Stimulated activated CD8-positive, alpha-beta memory T cell treated with anti-CD3 and anti-CD28 coated beads, Interleukin-4, amount 100 ng/mL, for 24 hours (primary cell): ENCODE measurements at places on chromosomes 16 and 17.

DNA sequence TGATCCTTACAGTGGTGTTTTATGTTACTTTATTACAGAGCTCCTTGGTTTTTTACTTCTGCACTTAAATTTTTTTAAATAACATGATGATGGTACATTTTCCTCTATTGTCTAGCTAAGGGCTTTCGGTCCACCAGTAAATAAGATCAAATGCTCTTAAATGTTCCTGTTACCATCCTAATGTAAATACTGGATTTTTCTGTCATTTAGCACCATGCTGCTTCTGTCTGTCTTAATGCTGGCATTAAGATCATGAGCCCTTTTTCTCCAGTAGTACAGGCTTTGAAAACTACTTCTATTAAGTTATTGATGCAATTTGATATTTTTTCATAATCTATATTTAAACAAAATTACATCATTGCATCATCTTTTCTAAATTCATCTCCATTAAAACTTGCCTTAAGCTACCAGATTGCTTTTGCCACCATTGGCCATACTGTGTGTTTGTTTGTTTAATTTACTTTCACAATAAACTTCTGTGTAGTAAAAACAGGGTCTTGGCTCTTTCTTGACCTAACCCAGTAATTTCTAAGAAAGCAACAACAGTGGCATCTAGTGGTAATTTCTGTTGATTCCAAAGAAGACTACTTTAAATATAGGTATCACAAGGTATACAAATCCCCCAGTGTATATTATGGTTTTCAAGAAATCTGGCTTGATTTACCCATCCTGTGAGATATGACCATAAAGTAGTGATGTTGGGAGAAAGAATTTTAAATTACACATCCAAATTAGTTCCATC lies 9.0 kb upstream of the PHAF1 start:
- no peak for DNase-seq

DNA sequence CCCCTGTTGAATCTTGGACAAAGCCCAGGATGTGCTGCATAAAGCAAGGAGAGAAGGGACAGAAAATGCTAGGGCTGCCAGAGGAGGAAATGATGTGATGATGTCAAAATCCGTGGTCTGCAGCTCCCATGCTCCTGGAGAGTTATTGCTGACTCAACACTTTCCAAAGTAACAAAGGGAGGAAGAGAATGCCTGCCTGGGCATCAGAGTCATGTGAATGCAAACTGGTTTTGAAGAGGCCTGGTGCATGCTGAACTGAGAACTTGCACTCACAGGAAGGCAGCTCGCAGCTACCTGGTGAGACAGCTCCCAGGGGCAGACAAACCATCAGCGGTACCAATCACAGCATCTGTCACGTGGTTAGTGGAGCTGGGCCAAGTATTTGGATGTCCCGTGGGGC lies 2.8 kb downstream of the MARVELD3 start:
- no peak for DNase-seq

GRCh38 chr16:89720551-89720812 lies 216 bp downstream of the VPS9D1 start:
- no peak for DNase-seq

DNA sequence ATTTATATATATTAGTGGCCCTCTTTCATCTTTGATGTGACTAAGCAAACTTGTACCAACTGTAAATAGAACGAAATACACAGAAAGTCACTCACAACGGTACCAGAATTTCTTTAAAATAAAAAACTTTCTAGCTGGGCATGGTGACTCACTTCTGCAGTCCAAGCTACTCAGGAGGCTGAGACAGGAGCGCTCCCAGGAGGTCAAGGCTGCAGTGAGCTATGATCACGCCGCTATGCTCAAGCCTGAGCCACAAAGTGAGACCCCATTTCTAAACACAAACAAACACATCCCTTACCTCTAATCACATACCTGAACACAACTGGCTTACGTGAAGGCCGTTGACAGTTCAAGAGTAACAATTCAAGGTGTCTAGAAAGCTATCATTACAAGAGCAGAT lies 29.7 kb downstream of the STAT5B start:
- no peak for DNase-seq

GRCh38 chr17:29115961-29116803 lies 64.0 kb downstream of the MYO18A start:
- peak; percentile 28 for DNase-seq

DNA sequence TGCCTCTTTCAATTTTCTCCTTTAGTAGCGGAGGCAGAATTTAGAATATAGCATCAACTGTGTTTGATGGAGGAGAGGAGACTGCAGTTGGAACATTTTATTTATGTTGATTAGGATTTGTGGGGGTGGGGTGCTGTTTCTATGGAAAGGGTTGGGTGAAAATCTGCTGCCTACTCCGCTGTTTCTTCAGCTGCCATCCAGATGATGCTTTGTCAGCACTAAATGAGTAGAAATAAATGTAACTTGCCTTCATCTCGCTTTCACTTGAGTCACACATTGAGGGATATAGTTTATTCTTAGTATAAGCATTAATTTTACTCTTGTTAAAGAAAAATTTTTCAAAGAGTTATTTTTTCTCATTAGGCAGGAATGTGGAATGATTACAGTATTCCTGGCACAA lies 42.1 kb downstream of the ABHD15 start:
- no peak for DNase-seq

DNA sequence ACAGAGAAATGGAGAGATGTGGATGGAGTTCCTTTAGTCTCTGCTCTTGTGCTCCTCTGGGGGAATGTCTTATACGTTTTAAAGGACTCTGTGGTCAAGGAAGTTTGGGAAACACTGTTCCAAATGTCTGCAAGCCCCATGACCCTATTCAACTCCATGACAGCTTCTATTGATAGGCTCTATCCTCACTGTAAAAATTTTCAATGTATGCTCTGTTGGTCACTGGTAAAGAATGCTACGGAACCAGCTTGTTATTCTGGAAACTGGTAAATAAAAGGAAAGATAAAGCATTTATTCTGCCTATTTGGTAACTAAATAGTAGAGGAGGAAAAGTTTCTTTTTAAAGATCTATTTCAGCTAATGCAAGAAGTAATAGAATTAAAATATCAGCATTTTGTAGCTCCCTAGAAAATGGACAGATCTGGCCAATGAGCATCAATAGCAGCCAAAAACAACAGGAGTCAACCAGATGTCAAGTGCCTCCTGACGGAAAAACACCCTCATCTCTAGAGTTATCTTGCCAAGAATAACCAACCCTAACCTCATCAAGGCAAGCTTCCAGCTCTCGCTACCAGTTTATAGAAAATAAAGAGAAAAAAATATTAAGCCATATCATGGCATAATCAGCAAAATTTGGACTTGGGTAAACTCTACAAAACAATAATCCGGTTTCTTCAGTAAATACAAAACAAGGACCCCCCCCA lies 16.1 kb downstream of the GDE1 start:
- DNase-seq, result no peak

- no peak for DNase-seq
Observed at GRCh38 chr16:88652762-88653063, 1.9 kb upstream of the CYBA start.

- no peak for DNase-seq
Observed at GRCh38 chr16:79213214-79213613, 387.3 kb downstream of the MAF start.

- DNase-seq, result no peak
Observed at GRCh38 chr17:16329519-16330271, 23.6 kb downstream of the CENPV start.
